IMR-90 (cell line): ENCODE measurements at places on chromosomes 7 and 10. TPM values are rescaled to one million over a fixed set of nuclear protein-coding genes. Genes with fewer than 3 reads are reported as not detected.

ADK gene
- total RNA-seq, result 40.9 and 50.8 TPM in 2 replicates

SAMD9 gene
- total RNA-seq, result 9.5 and 15.6 TPM in 2 replicates

PLAC9 gene
- total RNA-seq, result 1.6 and 1.9 TPM in 2 replicates

BEND7 gene
- total RNA-seq, result 2.3 and 3.1 TPM in 2 replicates

GRCh38 chr7:8134089-8134733 is 127.8 kb downstream of the ICA1 start:
- no peak overlapping the region for H3K4me3 ChIP-seq
- H3K36me3 ChIP-seq, result no peaks in the 10 kb centered on the region
- H3K27me3 ChIP-seq, result no peaks in the 10 kb centered on the region
- no peak overlapping the region for H3K27ac ChIP-seq
- no peaks in the 10 kb centered on the region for H3K4me1 ChIP-seq

- H3K4me1 ChIP-seq, result peaks cover 50% of the 10 kb centered on the region
- H3K36me3 ChIP-seq, result peaks cover 13% of the 10 kb centered on the region
- DNase-seq, result peak; percentile 100
These were observed 23.2 kb downstream of the CREB3L2 start for GRCh38 chr7:137978464-137979237.

GRCh38 chr10:9848278-9848677 is 1169.4 kb upstream of the CELF2 start:
- no peak overlapping the region for H3K4me3 ChIP-seq
- no peaks in the 10 kb centered on the region for H3K36me3 ChIP-seq
- DNase-seq, result no peak
- H3K27me3 ChIP-seq, result no peaks in the 10 kb centered on the region
- no peak overlapping the region for H3K27ac ChIP-seq
- no peaks in the 10 kb centered on the region for H3K4me1 ChIP-seq

- no peak overlapping the region for H3K27ac ChIP-seq
- no peaks in the 10 kb centered on the region; the same call in 1 of the 2 replicates for H3K4me1 ChIP-seq
- H3K27me3 ChIP-seq, result peaks cover 31% of the 10 kb centered on the region
- DNase-seq, result no peak
- no peak overlapping the region for H3K4me3 ChIP-seq
These were observed 179.8 kb downstream of the CXCL12 start for GRCh38 chr10:44205067-44205466.

GRCh38 chr7:30950197-30950596 is 13.6 kb upstream of the GHRHR start:
- no peak overlapping the region for H3K27ac ChIP-seq
- peaks cover 14% of the 10 kb centered on the region for H3K27me3 ChIP-seq
- H3K4me1 ChIP-seq, result no peaks in the 10 kb centered on the region
- H3K36me3 ChIP-seq, result no peaks in the 10 kb centered on the region
- H3K4me3 ChIP-seq, result no peak overlapping the region

DNA sequence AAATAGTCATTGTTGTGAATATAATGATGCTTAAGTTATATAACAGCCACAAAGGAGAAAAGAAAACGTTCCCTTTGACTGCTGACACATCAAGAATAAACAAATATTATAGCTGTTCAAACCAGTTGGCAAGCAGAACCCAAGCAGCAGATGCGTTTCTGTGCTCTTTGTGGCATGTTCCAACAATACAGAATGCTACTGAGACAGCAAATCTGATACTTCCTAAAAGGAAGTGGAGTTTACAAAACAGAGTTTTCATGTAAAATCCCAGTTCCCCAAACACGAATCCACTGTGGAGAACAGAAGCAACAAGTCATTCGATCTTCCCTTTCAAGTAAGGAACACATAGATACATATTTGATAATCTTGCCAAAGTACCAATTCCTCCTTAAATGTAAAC is 170.9 kb upstream of the ASAH2 start:
- no peak overlapping the region for H3K4me3 ChIP-seq
- peak; percentile 24 for DNase-seq
- H3K36me3 ChIP-seq, result no peaks in the 10 kb centered on the region
- peaks cover 4% of the 10 kb centered on the region; the same call in 1 of the 2 replicates for H3K4me1 ChIP-seq

DNA sequence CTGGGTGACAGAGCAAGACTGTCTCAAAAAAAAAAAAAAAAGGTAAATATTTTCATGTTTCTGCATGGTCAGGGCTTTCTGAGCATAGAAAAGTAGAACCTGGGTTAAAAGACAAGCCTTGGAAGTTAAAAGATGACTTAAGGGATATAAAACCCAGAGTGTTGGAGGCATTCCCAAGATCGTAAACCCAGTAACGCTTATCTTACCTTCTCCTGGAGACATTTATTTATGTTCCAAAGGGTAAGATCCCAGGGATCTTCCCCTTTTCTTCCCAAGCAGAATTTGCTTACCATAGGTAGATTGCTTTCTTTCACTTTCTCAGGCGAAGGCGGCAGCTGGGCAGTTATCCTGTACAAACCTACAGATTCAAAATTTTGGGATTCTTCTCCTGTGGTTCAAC is 22.2 kb downstream of the SUGCT start:
- no peak for DNase-seq
- no peak overlapping the region for H3K27ac ChIP-seq
- H3K36me3 ChIP-seq, result no peaks in the 10 kb centered on the region
- H3K27me3 ChIP-seq, result no peaks in the 10 kb centered on the region
- no peaks in the 10 kb centered on the region for H3K4me1 ChIP-seq

DNA sequence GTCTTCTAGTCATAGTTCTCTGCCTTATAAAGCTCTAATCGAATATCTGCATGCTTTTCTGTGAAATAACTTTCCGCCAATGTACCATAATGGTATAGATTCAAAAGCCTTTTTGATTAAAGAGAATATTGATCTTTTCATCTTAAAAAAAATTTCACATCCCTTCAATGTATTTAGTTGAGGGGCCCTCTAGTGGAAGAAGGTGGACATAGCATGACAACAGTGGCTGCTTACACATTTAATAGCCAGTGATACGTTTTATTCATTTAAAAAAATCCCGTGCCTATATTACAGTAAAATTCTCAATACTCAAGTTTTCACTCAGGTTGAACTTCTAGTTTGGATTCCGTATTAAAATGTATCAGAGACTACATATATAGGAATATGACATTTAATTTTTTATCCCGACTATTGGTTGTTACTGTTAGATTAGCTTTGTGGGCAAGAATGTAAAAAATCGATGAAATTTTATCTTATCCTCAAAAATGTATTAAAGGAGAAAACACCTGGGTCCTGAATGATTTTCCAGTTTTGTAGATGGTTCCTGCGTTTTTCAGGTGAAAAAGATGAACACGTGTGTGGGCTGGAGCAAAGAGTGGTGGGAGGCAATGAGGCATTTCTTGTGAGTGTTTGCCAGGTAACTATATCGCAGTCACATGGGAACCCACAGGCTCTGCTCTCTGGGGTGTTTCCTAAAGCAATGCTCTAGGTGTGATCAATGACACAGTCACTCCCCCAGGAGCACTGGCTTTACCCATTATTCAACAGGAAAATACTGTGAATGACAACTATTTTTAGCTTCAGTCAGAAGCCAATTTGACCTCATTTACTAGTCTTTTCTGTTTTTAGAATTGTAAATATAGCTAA is 24.1 kb upstream of the PNLIP start:
- no peaks in the 10 kb centered on the region for H3K36me3 ChIP-seq
- no peak overlapping the region for H3K4me3 ChIP-seq
- no peaks in the 10 kb centered on the region for H3K4me1 ChIP-seq
- no peak overlapping the region for H3K27ac ChIP-seq
- DNase-seq, result peak; percentile 52

- H3K4me1 ChIP-seq, result peaks cover 8% of the 10 kb centered on the region
- H3K36me3 ChIP-seq, result no peaks in the 10 kb centered on the region
- no peak overlapping the region for H3K4me3 ChIP-seq
- H3K27ac ChIP-seq, result no peak overlapping the region
- no peaks in the 10 kb centered on the region for H3K27me3 ChIP-seq
- DNase-seq, result no peak
These were observed 51.1 kb downstream of the ASB13 start for GRCh38 chr10:5615316-5615715.

GRCh38 chr7:71133232-71133622 is 1.3 kb downstream of the GALNT17 start:
- no peak overlapping the region for H3K4me3 ChIP-seq
- DNase-seq, result no peak
- no peaks in the 10 kb centered on the region for H3K4me1 ChIP-seq
- H3K27ac ChIP-seq, result no peak overlapping the region
- H3K36me3 ChIP-seq, result no peaks in the 10 kb centered on the region
- no peaks in the 10 kb centered on the region for H3K27me3 ChIP-seq

- DNase-seq, result no peak
- H3K36me3 ChIP-seq, result peaks cover 14% of the 10 kb centered on the region; the same call in 1 of the 2 replicates
- no peak overlapping the region for H3K27ac ChIP-seq
- H3K4me1 ChIP-seq, result peaks cover 9% of the 10 kb centered on the region
- no peak overlapping the region for H3K4me3 ChIP-seq
- H3K27me3 ChIP-seq, result no peaks in the 10 kb centered on the region
These were observed 143.2 kb downstream of the MAPK8 start for GRCh38 chr10:48449501-48450232.
